Naive thymus-derived CD4-positive, alpha-beta T cell (primary cell): ENCODE measurements at places on chromosomes 11 and 22.

DNA sequence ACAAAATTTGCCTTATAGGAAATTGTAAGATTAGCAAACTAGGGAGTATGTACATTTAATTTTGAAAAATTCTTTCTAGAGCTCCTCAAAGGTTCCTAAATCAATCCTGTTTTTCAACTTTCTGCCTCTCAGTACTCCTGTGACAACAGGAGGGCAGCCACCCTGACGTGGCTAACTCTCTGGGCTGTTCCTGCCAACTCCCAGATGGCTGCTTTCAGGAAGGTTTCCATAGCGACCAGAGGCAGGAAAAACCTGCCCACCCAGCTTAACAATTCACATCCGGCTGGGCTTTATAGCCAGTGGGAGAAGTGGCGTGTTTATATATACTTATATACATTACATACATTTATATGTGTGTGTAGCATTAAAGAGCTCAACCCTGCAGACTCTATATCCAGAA, 26.5 kb downstream of the SGSM3 start:
- no peak for DNase-seq

- DNase-seq, result no peak
These were observed 900.7 kb downstream of the JRKL start for GRCh38 chr11:97290464-97291041.

DNA sequence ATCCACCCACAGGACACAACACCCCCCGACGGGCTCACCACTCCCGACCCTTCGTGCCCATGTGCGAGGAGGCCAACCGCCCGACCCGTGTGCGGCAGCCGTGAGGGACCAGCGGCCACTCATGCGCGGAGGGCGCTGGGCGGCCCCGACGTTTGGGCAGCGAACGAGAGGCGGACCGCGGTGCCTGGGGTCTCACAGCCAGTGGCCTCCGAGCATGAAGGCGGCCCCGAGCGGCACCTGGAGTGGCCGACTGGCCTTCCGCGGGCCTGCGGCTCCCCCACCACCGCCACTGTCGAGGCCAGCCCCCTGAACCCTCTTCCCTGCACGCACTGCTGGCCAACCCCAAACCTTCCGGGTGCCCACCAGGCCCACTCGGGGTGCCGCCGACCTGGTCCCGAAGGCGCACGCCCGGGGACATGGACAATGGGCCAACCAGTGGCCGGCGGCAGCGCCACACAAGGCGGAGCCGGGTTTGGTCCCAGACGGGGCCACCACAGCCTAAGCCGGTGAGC, 4274.9 kb upstream of the OR11H1 start:
- no peak for DNase-seq

- DNase-seq, result peak; percentile 33
These were observed 8.3 kb upstream of the FGF19 start for GRCh38 chr11:69711822-69712801.

- DNase-seq, result peak; percentile 67
These were observed at the start of gene APOL1 for GRCh38 chr22:36252754-36253522. APOL1 (plus strand) TSS chr22:36253133; CDS start chr22:36254956, 1,823 bp downstream.

GRCh38 chr11:43992834-43993637, 50.6 kb downstream of the C11orf96 start:
- DNase-seq, result no peak
